ENCODE measurements at places on chromosomes 12 and 14. TPM values are rescaled to one million over a fixed set of nuclear protein-coding genes. Genes with fewer than 3 reads are reported as not detected.

The STAC3 gene
- total RNA-seq: 0.36 TPM

The AHNAK2 gene
- 278 TPM for total RNA-seq

The PRIMA1 gene
- total RNA-seq: 0.32 TPM

The SLC2A13 gene
- total RNA-seq: 2.9 TPM

The ESRRB gene
- 0.15 TPM for total RNA-seq

The TAC3 gene
- not detected for total RNA-seq

The RNASE7 gene
- 0.07 TPM for total RNA-seq

The IFT43 gene
- total RNA-seq: 40.2 TPM

The CLEC1A gene
- not detected for total RNA-seq

The SLCO1B3 gene
- total RNA-seq: 13.6 TPM

The TEAD4 gene
- total RNA-seq: 46.1 TPM

The AKAP6 gene
- 0.61 TPM for total RNA-seq

The CLEC7A gene
- total RNA-seq: not detected

The SERPINA12 gene
- total RNA-seq: not detected

The CCDC85C gene
- total RNA-seq: 37.3 TPM

The BHLHE41 gene
- total RNA-seq: 0.69 TPM

The MYO1H gene
- total RNA-seq: not detected

The ZNF839 gene
- 6.1 TPM for total RNA-seq

The ACSM4 gene
- total RNA-seq: not detected

Measured in A549 treated with Hydrocortisone at 1 μM for 4 hours (cell line).